ENCODE measurements at places on chromosomes 2 and 18. TPM values are rescaled to one million over a fixed set of nuclear protein-coding genes. Genes with fewer than 3 reads are reported as not detected.

The ALPG gene
- not detected for polyA plus RNA-seq

The PROM2 gene
- not detected for polyA plus RNA-seq

The POMC gene
- polyA plus RNA-seq, result 4.5 TPM

The RNU2-63P gene
- polyA plus RNA-seq, result not detected

The ABCG8 gene
- 1.9 TPM for polyA plus RNA-seq

The SMARCAL1 gene
- 10.9 TPM for polyA plus RNA-seq

The TRABD2A gene
- 0.23 TPM for polyA plus RNA-seq

The DUSP2 gene
- 1.9 TPM for polyA plus RNA-seq

The NAB1 gene
- polyA plus RNA-seq, result 36.2 TPM

The SCN2A gene
- not detected for polyA plus RNA-seq

The CD226 gene
- polyA plus RNA-seq, result 0.15 TPM

The CASP8 gene
- 5.6 TPM for polyA plus RNA-seq

The HES6 gene
- 9.4 TPM for polyA plus RNA-seq

The CD207 gene
- polyA plus RNA-seq, result not detected

The FIGN gene
- 3.9 TPM for polyA plus RNA-seq

The PSMA8 gene
- polyA plus RNA-seq, result not detected

The TMEM178A gene
- 9.5 TPM for polyA plus RNA-seq

The SNX17 gene
- 79.4 TPM for polyA plus RNA-seq

The PROC gene
- polyA plus RNA-seq, result 0.50 TPM

The TMEM18 gene
- polyA plus RNA-seq, result 26.2 TPM

The SERPINB11 gene
- polyA plus RNA-seq, result not detected

The GKN1 gene
- polyA plus RNA-seq, result 2.3 TPM

The TRIM54 gene
- 1.4 TPM for polyA plus RNA-seq

The ANKZF1 gene
- polyA plus RNA-seq, result 101 TPM

The CENPA gene
- not detected for polyA plus RNA-seq

The OR6B2 gene
- not detected for polyA plus RNA-seq

The CFAP65 gene
- not detected for polyA plus RNA-seq

All from aorta (tissue), 5 donors.